GM04504 (cell line): ENCODE measurements at places on chromosomes 6 and 20.

DNA sequence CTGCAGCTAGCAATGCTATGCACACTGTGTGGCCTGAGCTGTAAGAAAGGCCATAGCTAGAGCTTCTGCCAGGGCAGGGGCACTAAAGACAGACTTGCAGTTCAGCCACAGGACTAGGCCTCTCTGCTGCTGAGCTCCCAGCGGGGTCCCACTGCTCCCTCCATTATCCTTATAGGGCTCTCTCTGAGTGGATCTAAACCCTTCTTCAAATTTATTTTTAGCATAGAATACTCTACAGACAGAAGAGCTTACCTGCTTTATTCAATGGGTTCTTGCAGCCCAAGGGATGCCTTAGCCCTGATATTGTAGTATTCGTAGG, 100.9 kb upstream of the MLN start:
- no peak for DNase-seq

DNA sequence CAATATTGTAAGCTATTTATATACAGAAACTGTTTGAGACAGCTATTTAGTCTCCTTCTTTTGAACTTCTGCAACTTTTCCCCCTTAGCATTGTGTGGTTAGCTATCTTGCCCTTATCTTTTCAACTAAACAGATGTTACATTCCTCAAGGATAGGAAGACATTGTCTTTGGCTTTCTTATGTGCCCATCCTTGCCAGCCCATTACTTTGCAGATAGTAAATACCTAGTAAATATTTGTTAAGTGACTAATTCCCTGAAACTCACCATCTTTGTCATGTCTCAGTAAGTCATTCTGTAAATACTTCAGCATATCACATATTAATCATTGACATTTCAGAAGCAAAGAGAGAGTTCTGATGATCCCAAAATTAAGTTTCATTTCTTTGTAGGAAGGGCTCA, 69.1 kb upstream of the FLRT3 start:
- no peak for DNase-seq

DNA sequence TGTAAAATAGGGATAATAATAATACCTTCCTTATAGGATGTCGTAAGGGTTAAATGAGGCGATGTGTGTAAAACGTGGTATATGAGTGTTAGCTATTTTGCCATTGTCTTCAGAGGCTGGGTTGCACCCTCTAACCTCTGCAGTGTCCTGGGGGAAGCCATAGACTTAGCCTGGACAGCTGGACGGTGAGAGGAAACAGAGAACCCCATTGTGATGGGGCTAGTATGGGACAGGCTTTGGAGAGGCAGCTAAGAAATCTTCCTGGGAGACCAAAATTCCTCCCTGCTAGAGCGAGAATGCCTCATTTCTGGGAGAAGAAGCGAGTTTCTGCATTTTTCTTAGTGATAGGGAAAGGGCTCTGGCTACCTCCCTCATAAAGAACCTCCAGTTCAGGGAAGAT, 22.8 kb downstream of the KCNB1 start:
- DNase-seq: no peak

- DNase-seq: no peak
Observed at GRCh38 chr6:139612135-139612465, 237.7 kb upstream of the CITED2 start.

DNA sequence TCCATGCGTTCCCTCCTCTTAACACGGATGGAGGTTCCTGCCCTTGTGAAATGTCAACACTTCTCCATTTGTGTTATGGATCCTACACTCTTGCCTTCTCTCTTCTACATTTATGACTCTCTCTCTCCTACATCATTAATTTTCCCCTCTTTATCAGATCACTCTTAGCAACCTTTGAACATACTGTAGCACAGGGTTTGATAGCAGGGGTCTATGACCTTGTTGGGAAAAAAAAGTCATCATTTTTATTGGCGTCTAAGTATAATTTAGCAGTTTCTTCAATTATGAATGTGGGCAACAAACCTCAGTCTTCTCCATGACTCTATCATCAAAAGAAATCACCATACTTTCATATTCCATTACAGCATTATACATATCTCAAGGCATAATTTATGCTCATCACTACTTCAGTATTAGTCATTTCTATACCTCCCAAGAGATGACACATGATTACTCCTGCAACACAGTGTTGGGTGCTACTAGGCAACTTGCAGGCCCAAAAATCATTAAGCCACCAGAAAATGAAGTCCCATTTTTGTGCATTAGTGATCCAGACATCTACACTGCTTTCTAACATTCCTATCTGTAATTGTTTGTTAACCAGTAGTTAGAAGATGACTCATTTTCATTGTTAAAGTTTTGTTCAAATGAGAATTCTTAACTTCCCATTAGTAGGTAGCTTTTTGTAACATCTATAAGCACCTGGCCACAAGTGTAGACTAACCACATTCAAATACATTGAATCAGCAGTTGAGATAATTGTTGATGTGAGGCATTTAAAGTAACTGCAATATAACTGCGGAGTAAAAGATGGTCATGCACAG, 9.5 kb downstream of the CYP39A1 start:
- DNase-seq: no peak

- no peak for DNase-seq
Observed at GRCh38 chr6:96990462-96990861, 65.9 kb downstream of the KLHL32 start.

DNA sequence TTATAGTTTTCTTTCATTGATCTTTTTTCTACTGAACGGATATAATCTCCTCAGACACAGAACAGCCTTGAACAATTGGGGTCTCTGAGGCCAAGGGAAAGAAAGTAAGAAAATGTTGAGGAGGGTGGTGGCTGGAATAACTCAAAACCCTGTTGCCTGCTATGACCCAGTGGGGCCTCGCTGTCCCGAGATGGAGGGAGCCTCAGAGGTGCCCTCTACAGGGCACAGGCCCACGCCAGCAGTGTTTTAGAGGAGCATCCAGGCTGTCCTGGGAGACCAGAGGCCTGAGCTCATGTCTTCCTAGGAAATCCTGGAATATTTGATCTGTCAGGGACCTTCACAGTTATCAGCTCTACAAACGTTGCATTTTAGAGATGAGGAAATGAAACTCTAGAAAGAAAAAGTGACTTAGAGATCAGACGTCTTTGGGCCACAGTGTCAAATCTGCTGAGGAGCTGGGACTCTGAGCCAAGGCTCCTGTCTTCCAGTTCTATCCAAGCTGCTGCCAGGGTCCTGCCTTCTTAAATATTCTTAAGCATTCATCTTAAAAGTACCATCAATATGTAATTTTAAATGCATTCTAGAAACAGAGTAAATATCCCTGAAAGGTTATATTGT, 26.3 kb downstream of the ALDH5A1 start:
- peak; percentile 7 for DNase-seq

GRCh38 chr20:42067596-42067995, 449.4 kb upstream of the CHD6 start:
- no peak for DNase-seq

DNA sequence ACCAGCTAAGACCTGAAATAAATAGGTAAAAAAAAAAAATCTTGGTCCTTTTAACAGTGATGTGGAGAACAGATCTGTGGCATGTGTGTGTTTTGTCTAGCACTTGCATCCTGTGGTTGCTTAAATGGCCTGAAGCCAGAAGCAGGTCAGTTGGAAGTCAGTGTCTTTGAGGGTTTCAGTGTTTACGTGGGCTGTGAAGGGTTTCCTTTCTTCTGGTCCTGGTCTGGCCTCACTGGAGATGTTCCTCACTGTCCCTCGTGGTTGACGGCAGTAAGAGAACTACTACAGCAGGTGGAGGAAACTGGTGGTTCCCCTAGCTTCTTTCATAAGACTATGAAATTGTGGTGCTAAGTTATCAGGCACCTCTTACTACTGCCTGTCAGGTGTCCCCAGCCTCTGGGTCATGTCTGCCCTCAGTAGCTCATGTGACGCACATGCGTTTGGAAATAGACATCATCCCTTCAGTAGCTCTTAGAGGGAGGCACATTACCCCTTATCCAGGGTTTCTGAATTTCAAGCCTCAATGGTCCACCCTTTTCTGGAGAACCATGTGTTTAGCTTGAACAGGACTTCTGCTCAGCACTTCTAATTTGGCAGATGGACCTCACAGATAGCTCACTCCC, 59.4 kb upstream of the SCP2D1 start:
- DNase-seq: no peak

DNA sequence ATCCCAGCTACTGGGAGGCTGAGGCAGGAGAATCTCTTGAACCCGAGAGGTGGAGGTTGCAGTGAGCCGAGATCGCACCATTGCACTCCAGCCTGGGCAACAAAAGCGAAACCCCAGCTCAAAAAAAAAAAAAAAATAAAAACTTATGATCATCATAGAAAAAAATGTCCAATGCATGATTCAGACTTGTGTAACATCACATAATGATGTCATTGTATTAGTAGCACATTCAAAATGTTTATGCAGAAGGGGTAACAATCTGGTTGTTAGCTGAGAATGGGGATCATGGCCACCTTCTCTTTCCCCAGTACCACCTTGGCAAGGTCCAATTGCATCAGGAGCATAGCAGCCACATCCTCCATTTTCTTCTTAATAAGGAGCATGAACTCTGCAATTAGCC, 137.6 kb upstream of the MARCKS start:
- DNase-seq: no peak

- no peak for DNase-seq
Observed at GRCh38 chr6:145331066-145331465, 404.3 kb downstream of the EPM2A start.

DNA sequence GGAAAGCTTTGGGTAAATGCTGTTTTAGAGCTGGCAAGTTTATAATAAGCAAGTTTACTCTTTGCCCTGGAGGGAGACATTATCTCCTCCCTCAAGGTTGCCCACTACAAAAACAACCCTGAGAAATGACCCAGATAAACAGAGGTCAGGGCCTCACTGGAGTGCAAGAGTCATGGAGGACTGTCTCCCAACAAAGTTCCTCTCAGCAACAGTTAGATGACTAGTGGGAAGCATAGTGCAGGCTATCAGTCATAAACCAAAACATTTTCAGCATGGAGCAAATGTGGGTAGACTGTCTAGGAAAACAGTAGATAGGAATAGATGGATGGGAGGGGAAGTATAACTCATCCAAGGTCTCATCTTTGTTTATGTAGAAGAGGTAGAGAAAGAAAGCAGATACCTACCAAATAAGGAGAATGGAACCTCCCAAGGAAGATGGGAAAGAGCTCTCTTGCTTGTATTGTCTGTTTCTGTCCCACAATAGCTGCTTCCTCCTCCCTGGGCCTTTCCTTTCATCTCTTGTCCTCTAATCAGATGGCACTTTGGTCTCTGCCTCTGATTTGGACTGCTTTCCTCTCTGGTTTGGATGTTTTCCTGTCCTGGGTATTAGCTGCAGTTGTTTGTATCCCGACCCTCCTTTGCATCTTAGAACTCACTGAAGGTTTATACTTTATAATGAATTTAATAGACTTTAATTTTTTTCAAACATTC, 95.4 kb downstream of the WASF1 start:
- DNase-seq: no peak

- DNase-seq: peak; percentile 14
Observed at GRCh38 chr20:23937303-23938117, 51.1 kb downstream of the GGTLC1 start.
